ENCODE measurements at places on chromosomes 2 and 18.

DNA sequence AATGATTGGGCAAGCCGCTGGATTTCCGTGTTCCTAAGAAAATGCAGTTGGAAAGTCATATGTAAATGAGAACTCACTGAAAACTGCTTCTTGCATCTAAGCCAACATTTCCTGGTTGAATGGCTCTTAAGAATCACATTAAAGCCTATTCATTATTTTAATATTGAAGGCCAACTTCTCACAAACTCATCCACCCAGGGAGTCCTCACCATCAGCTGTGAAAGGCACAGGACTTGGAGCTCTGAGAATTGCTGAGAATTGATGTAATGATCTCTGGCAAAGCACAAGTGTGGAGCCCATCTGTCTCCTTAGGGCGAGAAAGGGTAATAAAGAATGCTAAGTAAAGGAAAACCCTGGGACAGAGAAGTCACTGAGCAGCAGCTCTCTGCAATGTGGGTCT is 55.9 kb upstream of the APCDD1 start:
- DNase-seq: no peak

DNA sequence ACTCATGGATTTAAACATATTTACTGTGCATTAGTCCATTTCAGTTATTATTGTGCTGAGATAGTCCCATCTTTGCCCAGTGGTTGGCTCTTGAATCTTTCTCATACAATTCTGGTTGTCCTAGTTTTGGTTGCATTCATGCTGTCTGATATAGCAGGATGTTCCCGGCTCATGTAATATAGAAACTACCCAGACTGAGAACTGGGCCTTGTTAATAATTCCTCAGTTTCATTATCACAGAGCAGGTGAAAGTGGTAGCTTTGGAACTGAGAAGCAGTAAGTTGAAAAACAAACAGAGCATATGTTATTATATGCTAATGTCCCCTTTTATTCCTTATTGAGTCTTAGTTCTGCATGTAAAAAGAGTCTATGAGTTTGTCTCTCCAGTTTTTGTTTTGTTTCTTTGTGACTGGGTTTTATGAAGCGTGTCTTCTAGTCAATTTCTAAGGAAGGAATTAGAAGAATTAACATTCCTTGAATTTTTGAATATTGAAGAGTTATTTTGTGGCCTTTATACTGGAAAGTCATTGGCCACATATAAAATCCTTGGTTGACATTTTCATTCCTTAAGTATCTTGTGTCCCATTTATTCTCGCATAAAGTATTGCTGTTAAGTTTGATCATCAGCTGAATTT is 43.3 kb downstream of the EIF5B start:
- DNase-seq: no peak

- DNase-seq: no peak
Observed at GRCh38 chr2:114543236-114543766, 100.9 kb downstream of the DPP10 start.

- no peak for DNase-seq
Observed at GRCh38 chr2:228446734-228447133, 265.2 kb upstream of the SPHKAP start.

DNA sequence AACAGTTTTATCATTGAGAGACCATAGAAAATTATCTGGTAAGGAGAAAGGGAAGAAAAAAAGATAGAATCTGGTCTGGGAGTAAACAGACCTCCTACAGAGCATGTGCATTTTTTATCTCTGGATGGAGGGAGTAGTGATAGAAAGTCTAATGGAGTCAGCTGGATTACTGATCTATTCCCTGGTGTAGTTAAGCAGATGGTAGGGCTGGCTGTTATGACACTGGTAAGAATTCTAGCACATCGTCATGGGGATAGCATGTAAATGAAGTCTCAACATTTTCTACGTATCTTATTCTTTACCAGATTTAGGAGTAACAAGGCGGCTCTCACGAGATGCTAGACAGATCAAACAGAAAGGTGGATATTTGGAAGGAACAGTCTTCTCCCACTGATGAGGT is 407.4 kb downstream of the NRXN1 start:
- no peak for DNase-seq

- no peak for DNase-seq
Observed at GRCh38 chr2:138336146-138336545, 165.4 kb upstream of the SPOPL start.

DNA sequence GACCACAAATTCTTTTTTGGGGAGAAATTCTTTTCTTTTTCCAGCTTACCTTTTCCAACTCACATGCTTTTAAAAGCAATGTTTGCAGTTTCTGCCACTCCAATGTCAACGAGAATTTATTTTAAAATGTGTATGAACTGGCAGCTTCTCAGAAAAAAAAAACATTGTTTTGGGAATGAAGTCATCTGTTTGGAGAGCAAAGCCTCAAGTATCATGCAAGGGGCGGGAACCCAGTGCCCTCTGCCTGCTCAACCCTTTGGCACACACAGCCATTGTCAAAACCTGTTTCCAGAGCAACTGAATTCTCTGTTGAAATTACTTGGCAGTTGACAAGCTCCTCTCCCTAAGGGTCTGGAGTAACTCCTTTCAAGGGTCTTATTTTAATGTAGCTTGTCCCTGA is 128.5 kb downstream of the QPCT start:
- DNase-seq: no peak

DNA sequence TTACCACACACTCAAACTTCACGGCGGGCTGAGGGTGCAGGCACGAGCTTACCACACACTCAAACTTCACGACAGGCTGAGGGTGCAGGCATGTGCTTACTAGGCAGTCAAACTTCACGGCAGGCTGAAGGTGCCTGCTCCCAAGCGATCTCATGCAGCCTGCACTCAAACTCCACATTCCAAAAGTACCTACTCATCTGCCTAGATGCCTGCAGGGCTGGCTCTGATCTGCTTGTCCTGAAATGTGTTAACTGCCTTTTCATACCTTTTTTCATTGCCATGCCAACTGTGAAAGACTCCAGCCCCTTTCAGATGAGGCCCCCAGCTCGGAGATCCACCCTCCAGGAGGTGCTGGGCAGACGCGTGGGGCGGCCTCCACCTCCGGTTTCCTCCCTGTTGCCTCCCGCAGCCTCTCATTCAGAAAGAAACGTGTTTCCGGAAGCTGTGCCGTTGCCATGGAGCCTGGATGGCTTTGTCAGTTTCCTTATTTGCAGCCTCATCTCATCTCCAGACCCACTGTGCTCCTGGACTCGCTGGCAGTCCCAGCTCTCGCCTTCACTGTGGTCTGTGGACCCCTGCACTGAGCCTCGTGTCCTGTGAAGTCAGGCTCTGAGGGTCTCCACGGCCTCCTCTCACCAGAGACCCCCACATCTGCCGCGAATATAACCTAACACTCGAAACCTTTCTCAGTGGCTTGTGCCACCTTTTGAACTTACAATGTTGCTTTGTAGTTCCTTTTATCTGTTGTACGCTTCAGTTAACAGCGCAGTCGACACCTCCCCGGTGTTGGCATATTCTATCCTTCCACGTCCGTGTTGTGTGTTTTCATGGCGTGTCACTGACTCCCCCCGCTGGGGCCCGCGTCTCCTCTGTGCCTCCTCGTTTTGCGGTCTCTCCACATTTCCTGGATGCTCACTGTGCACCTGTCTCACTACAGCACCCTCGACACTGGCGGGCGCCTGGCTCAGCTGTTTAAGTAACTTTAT is 106.1 kb upstream of the ALKAL2 start:
- peak; percentile 62 for DNase-seq

- no peak for DNase-seq
Observed at GRCh38 chr2:40098786-40099470, 319.9 kb upstream of the THUMPD2 start.

DNA sequence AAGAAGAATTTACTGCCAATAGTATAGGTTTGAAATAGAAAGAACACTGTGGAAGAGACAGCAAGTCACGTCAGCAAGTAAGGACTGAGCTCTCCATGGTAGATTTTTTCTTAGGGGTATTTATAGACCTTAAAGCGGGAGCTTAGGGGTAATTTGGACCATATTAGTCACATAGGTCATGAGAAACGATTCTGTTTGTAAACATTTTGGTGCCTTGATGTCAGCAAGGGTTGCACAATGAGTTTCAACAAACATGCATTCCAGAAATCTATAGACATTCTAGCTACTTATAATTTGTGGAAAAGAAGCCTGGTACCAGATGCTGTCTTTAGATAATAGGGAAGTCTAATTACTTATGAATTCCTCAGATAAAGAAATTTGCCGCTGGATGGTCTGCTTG is 624.7 kb downstream of the TDRD15 start:
- no peak for DNase-seq

DNA sequence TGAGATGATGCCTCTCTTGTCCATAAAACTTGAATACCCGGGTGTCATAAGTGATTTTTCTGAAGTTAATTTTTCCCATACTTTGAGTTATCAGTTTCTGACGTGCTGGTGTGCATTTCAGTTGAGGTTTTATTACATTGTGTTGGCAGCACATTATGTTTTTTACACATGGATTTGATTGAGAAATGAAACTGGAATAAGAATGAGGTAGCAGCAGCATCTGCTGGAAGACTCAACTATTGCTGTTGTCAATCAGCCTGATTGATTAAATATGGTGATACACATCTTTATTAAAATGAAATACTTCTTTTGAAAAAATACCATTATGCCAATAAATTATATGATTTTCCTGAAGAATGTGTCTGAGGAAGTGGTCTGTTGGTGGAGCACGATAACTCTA is 60.5 kb downstream of the INSIG2 start:
- no peak for DNase-seq

GRCh38 chr2:156456616-156457015 is 20.4 kb downstream of the GPD2 start:
- no peak for DNase-seq

Measured in GM12891 (cell line).